NCI-H460 (cell line): ENCODE measurements at places on chromosomes 5 and 9.

GRCh38 chr9:34522091-34522887 lies 501 bp downstream of the ENHO start:
- no peak for DNase-seq

- DNase-seq, result no peak
Observed at GRCh38 chr5:886716-887325, 5.8 kb downstream of the BRD9 start.

- no peak for DNase-seq
Observed at GRCh38 chr9:136705564-136705963, 6.8 kb upstream of the DIPK1B start.

DNA sequence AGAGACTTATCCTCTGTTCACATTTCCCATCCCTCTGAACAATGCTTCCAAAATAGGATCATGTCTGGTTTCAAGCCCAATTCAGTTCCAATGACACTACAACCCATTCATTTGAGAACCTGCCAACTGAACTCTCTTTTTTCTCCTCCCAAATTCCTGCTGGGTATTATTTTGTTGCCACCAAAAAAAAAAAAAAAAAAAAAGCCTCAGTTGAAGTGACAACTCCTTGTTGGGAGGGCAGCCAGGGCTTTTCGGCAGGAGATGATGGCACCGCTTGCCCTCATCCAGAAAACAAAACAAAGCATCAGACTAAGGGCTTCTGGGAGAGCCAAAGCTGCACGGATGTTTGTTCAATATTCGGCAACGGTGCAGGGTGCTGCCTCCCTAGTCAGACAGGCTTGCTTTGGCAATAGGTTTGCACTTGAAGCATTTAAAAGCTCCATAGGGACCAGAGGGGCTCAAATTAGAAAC lies 30.6 kb upstream of the TRIM32 start:
- DNase-seq, result no peak
